ENCODE measurements at places on chromosomes 11 and 22.

DNA sequence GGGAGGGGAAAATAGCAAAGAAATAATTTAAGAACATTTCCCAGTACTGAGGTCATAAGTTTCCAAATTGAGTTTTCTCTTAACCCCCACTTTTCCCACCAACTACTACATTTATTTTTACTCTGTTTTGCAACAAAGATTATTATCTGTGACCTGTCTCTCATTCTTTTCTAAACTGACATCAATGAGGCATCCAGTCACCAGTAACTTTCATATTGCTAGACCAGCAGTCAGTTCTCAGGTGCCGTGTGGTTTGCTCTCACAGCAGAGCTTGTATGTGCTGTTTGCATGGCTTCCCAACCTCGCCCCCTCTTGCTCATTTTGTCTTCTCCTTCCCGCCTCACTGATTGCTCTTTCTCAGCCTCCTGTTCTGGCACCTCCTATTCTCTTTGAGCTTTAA, 1091.3 kb downstream of the TBC1D22A start:
- no peak for DNase-seq

DNA sequence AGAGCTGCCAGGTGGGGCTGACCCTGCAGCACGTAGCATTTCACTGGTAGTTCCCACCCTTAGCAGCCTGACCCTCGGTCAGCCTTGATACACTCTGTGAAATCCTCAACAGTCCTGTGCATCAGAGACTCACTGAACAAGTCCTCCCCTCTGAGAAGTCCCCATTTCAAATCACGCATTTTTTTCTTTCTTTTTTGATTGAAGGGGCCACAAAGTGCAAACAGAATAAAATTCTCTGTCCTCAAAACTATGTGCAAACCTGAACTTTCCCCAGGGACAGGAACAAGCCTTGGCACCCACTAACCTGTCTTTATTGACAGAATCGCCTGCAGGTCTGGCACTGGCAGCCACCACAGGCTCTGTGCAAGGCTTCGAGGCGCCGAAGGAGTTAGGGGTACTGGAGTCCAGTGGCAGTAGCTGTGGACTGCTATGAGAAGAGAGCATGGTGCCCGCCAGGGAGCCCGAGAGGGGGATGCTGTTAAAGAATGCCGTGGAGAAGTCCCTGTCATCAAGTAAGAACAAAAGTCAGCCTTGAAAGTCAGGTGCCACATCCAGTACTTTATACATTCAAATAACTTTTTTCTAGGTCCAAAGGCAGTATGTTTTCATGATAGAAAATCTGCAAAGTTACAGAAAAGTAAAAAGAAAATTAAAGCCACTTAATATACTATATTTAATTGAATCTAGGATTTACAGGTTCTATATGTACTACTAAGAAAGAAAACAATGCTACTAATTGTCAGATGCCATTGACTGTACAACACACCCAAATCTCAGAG, 53.8 kb downstream of the HIRA start:
- DNase-seq = no peak

DNA sequence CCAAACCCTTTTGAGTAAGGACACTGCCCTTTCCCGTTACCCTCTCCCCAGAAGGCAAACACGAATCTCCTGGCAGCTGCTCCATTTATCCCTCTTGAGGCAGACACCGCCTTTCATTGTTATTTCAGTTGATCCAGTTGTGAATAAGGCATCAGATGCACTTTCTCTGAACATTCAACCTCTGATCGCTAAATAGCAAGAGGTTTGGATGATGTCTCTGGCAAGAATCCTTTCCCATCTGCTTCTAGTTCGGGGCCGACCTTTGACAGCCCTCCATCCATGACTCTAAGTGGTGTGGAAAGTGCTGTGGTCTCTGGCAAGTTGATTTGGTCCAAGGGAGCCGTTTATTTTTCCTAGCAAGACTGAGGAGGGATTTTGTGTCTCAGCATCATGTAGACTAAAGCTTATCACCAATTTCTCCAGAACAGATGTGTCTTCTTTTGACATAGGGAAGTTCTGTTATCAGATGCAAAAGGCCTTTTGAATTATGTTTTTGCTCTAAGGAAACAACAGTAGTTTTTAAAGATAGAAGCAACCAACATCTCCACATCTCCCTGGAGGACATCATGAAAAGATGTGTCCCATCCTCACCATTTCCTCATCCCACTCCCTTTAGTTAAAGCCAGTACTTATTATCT, 123.6 kb downstream of the CCDC34 start:
- DNase-seq = no peak

- no peak for DNase-seq
Measured at GRCh38 chr11:1281974-1282365, 27.5 kb downstream of the TOLLIP start.

- no peak for DNase-seq
Measured at GRCh38 chr11:75277991-75278790, 37.6 kb downstream of the TPBGL start.

DNA sequence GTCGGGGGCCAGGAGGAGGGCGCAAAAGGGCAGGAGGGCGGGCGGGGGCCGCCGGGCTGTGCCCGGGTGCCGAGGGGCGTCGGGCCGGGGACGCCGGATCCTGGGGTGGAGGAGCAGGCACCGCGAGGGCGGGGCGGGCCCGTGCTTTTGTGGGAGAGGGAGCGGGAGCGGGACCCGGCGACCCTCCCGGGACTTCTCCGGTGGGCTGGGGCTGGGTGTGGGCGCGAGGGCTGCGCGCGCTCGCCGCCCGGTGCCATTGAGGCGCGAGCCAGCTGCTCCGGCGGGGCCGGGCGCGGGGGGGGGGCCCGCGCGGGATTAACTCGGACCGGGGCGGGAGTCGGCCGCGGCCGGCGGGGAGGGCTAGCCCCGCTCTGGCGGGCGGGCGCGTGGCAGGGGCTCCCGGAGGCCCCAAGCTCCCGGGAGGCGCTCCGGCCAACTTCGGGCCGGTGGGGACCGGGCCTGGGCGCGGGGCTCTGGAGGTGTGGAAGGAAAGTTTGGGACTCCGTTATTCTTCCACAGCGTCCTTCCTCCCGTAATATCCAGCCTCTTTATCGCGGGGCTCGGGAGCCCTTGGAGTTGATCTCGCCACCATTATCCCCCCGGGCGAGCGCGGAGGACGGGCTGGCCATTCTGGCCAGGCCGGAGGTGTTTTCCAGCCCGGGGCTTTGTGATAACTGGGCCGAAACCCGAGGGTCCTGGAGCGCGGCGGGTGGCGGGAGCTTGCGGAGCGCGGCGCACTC, 936 bp downstream of the CECR2 start:
- DNase-seq = no peak

DNA sequence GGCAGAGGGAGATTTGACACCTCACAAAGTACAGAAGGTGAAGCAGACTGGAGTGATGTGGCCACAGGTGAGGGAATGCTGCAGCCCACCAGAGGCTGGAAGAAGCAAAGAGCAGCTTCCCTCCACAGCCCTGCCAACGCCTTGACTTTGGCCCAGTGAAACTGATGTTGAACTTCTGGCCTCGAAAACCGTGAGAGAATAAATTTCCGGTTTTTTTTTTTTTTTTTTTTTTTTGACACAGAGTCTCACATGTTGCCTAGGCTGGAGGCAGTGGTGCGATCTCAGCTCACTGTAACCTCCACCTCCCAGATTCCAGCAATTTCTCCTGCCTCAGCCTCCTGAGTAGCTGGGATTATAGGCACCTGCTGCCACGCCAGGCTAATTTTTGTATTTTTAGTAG, 8.7 kb downstream of the KMT5B start:
- DNase-seq = no peak

GRCh38 chr22:24962835-24963234, 10.3 kb downstream of the KIAA1671 start:
- DNase-seq = no peak

- DNase-seq = no peak
Measured at GRCh38 chr22:19783586-19784383, 23.2 kb downstream of the TBX1 start.

- DNase-seq = no peak
Measured at GRCh38 chr11:33064033-33064825, 24.9 kb downstream of the TCP11L1 start.

- DNase-seq = no peak
Measured at GRCh38 chr11:92843455-92843854, 126.0 kb upstream of the MTNR1B start.

GRCh38 chr11:83571302-83571701, 285.1 kb upstream of the CCDC90B start:
- DNase-seq = no peak

DNA sequence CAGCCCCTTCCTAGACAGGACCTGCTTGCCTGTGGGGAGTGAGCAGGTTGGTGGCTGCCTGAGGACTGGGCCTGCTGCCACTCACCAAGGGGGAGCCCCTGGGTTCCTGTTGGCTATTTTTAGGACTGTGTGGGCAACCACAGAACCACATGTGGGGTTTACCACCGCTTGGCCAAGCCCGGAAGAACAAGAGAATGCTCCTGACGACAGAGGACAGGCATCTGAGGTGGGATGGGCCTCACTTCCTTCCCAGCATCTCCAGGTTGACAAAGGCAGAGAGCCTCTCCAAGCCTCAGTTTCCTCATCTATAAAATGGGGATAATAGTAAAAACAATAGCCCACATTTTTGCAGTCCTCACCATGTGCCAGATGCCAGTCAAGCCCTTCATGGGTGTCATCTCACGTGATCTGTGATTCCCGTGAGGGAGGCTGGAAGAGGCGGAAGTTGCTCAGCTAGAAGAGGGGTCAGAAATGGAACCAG, 43.6 kb downstream of the LRRC32 start:
- no peak for DNase-seq

- DNase-seq = no peak
Measured at GRCh38 chr22:38456841-38457699, 2.1 kb upstream of the KCNJ4 start.

- no peak for DNase-seq
Measured at GRCh38 chr11:120854988-120855387, 168.9 kb upstream of the TBCEL start.

- DNase-seq = no peak
Measured at GRCh38 chr11:8697054-8697453, 14.5 kb downstream of the RPL27A start.

DNA sequence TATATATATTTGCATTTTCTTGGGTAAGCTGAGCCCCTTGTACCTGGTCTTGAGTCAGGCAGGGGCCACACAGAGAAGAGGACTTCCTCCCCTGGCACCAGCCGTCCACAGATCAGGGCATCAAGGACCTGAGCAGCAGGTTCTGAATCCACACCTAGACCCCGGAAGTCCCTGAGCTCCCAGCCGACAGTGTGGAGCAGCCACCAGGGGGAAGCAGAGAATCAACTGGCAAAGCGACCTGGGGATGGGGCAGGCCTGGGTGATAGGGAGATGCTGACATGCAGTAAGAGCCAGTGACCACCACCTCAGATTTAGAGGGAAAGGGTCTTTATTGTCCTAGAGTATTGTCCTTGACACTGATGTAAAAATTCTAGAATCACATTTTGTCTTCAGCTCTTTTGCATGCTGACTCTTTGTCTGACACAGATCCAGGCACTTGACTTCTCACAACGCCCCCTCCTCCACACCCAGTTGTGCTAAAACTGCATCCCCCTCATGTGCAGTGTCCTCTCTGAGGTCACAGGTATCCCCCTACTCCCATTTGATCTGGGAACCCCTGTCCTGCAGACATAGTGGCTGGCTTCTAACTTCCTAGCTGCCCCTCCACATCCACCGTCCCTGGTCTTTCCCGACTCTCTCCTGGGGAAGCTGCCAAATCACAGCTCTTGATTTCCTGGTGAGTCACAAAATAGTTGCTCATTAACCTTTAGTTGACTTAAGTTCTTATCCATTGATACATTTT, 109.3 kb downstream of the GGTLC2 start:
- DNase-seq = peak; percentile 49

DNA sequence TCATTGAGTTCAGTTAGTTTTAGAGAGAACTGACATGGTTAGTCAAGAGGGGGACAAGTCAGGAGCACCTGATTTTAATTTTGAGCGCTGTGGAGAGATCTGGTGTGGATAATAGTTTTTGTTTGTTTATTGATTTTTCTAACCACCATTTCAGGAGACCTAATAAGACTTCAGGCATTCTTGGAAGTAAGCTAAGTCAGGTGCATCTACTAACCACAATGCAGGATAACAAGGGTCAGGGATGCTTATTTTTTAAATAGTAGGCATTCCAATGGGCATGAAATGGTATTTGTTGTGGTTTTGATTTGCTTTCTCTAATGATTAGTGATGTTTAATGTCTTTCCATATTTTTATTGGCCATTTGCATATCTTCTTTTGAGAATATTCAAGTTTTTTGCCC, 212.1 kb downstream of the NAV2 start:
- DNase-seq = no peak

DNA sequence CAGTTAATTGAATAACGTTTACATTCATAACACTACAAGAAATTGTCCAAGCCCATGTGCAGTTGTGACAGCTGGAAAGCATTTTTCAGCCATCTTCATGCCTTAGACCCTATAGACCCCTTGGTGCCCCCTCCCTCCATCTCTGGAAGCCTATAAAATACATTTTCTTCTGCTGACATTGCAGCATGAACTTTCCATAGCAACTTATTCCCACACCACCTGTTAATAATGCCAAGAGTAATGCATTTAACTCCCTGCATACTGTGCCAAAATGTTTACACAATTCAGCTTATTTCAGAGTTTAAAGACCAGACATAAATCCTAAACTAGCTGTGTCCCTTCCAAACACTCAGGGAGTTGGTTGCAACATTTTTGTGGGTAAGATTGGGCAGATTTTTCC, 143.0 kb upstream of the ARHGAP20 start:
- DNase-seq = no peak

GRCh38 chr22:27445881-27446280, 355.7 kb downstream of the MN1 start:
- no peak for DNase-seq

DNA sequence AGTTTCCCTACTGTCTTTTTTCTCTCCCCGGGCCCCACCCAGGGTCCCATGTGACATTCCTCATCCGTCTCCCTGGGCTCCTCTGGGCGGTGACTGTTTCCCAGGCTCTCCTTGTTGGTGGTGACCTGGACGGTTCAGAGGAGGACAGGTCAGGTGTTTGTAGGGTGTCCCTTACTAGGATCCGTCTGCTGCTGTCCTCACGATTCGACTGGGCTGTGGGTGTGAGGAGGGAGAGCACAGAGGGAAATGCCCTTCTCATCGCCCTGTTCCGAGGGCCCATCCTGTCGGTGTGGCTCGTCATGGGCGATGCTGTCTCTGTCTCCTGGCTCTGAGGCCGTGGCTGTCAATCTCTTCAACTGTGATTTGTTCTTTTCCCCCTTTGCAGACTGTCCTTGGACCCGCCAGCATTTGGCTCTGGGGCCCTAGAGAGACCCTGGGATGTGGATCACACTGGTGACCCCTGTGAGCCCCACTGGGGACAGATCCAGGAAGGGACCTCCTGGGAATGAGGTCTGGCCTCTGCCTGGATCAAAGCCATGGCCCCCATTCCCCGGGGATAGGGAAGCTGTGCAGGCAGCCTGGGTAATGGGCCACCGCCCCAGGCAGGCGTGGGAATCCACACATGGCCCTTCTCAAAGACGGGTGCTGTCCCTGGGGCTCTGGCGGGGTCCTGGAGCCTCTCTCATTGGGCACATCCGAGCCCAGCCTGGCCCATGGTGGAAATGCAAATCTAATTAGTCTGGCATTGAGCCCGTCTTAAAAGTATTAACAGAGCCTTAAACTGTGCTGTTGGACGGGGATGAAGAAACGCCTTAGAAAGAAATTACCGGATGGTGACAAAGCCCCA, 46.8 kb upstream of the KCNQ1OT1 start:
- no peak for DNase-seq

Data from NCI-H1930 (cell line).